ENCODE measurements at places on chromosomes 3 and 15.

GRCh38 chr15:64776402-64776786 lies 1.0 kb upstream of the RBPMS2 start:
- no peak for DNase-seq

- no peak for DNase-seq
Measured at GRCh38 chr3:19232566-19232965, 84.3 kb downstream of the KCNH8 start.

DNA sequence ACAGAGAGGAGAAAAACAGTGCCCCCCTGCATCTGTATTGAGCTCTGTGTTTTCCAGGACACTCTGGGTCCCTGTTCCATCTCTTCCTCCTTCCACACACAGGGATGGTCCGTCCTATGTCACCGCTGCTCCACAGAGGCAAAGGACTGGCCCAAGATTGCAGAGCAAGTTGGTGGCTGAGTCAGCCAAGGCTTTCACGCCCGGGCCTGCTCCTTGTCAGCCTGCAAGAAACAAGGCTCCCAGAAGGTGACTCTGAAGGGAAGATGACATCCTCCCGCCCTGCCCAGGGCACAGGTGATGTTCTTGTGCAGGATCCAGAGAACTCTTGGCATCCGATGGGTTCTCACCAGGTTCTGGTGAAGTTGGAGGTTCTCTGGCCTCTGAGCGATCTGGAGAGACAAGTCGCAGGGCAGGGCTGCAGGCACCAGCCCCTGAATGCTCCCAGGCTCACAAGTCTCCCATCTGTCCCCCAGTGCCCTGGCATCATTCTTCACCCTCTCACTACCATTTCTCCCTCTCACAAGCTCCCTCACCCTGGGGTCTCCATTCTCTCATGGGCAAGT lies 138.6 kb downstream of the MEGF11 start:
- DNase-seq = no peak

DNA sequence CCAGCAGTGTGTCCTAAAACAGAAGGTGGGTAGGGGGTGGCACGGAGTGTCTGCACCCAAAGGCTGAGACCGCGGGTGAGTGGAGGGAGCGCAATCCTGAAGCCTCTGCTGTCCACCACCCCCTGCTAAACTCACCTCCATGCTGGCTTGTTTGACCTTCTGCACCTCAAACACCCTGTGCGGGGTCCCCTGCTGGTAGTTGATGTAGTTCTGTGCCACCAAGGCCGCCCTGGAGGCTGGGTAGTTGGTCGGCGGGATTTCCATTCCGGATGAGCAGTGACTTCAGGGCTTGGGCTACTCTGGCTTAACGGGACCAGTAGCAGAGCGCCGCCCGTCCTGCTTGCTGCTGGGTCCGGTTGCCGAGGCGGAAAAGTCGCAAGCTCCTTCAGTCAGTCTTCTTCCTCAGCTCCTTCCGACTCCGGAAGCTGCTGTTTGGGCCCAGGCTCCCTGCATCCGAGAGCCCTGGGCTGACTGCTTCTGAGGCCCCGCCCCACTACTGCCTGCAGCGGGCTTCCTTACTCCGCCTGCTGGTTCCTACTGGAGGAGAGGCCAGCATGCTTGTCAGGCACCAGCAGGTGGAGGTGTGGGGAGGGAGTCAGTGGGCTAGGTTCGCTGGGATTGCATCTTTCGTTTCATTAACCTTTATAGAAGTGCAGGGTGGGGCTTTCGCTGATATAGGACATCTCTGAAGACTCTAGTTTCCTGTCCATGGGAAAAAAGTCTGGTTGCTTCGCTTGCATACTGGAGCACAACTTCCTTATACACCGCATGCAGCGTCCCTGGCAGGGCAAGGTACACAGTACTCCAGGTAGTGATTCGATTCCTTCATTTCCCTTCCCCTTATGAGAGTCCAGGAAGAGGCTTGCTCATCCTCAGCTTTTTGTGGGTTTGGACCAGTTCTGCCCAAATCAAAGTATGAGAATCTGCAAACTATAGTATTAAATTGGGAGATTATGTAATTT lies at the start of gene LXN:
Gene LXN, minus strand, starts transcription at position 434 of the 962 bp plus-strand sequence. Its CDS starts 170 bp downstream, at position 264.
- peak; percentile 82 for DNase-seq

GRCh38 chr15:25508369-25509002 lies 69.7 kb upstream of the UBE3A start:
- no peak for DNase-seq

GRCh38 chr3:124007186-124007585 lies 15.3 kb upstream of the ROPN1 start:
- DNase-seq = no peak

GRCh38 chr3:116188231-116188785 lies 257.0 kb downstream of the LSAMP start:
- peak; percentile 38 for DNase-seq

DNA sequence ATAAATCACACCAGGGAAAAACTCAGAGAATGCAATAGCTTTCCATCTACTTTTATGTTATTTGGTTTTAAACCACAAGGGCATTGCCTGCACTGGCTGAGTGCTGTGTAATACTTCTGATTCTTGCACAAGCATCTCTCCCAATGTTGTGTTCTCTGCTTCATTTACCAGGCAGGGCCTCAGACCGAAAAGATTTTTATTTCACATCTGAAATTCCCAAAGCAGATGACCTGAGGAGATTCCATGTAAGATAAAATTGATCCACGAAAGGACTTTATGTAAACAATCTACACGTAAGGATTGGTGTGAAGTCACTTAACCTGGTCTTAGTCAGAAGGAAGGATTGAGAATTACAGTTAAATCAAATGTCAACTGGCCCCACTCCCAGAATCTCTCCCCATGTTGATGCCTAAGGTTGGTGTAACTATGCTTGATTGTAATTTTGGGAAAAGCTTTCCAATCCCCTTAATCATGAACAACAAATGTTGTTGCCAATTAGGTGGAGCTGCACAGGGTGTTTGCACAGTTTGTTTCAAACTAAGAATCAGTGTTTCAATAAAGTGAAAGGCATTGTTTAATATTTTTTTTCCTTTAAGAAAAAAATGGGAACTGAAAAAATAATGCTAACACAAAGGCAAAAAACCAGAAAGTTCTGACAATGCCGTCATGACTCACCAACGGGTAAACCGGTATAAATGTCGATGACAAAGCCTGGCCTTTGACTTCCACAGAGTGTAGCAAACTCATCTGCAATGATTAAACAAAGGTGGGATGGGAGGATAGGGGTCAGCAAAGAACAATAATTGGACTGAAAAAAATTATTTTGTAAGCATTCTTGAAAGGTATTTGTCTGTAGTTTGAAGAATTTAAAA lies 128.6 kb downstream of the DUT start:
- no peak for DNase-seq

- DNase-seq = no peak
Measured at GRCh38 chr15:71048913-71049675, 66.2 kb upstream of the THSD4 start.
